ENCODE measurements at places on chromosomes 5 and 9. TPM values are rescaled to one million over a fixed set of nuclear protein-coding genes. Genes with fewer than 3 reads are reported as not detected.

Gene SYK
- 9.1 TPM for total RNA-seq

Gene FGF10
- 10.4 TPM for total RNA-seq

DNA sequence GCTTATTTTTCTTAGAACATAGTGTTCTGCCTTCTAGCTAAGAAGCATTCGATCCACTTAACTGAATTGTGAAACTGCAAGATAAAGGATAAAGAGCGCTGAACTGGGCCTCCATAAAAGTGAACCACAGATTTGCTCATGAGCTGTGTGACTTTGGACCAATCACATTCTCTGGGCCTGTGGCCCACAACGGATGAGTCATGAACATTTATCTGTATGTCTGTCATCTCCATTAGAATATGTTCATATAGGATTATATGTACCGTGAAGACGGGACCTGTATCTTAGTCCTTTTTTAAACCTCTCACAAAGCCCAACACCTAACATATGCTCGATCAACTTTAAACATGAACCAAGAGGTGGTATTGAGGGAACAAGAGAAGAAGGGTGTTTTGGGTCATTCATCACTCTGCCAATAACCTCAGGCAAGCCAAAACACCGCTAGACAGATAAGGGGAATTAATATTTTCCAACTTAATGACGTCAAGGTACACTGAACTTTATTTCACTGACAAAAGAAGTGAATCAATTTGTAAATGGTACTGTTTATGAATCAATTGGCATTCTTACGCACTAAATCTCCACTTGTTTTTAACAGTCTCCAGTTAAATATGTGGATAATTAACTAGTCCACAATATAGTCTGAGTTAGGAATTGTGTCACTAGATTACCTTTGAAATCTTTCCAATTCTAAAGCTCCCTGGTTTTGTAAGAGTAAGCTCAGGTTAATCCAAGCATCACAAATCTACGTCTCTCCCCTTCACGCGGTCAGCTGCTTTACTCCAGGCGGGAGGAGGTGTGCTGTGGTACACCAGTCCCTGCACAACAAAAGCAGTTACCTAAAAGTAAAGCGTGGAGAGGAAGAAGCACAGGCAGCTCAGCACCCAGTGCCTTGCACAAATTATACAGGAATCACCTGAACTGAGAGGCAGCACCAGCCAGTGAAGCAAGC, 1.6 kb downstream of the TMEM245 start:
- peaks cover 64% of the 10 kb centered on the region for H3K4me1 ChIP-seq
- H3K27me3 ChIP-seq, result no peaks in the 10 kb centered on the region
- DNase-seq, result no peak

DNA sequence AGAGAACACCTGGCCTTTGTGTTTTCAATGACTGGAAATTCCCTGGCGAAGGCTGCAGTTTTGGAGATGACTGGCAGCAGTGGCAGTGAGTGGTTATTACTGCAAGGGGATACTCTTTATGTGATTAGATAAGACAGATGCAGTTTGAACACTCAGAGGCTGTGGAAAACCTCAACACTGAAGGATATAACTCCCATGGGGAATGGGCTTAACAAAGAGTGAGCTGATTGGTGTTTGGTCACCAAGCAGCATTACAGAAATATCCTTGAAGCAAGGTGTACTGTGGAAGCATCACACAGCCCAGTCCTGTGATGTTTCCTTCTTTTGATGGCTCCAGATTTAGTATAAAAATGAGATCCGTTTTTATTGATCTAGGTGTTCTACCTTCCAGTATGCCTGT, 490.7 kb upstream of the PTPRD start:
- H3K4me1 ChIP-seq, result no peaks in the 10 kb centered on the region
- no peaks in the 10 kb centered on the region for H3K36me3 ChIP-seq
- H3K4me3 ChIP-seq, result no peak overlapping the region

GRCh38 chr5:78361631-78361993, 1.2 kb downstream of the SCAMP1 start:
- H3K36me3 ChIP-seq, result no peaks in the 10 kb centered on the region
- H3K4me3 ChIP-seq, result peak overlapping the region; percentile 90
- peaks cover 27% of the 10 kb centered on the region for H3K4me1 ChIP-seq
- no peak for DNase-seq
- peak overlapping the region; percentile 91 for H3K27ac ChIP-seq

GRCh38 chr5:23419115-23419514, 88.3 kb upstream of the PRDM9 start:
- H3K36me3 ChIP-seq, result no peaks in the 10 kb centered on the region
- H3K4me3 ChIP-seq, result no peak overlapping the region
- H3K4me1 ChIP-seq, result no peaks in the 10 kb centered on the region
- no peaks in the 10 kb centered on the region for H3K27me3 ChIP-seq

DNA sequence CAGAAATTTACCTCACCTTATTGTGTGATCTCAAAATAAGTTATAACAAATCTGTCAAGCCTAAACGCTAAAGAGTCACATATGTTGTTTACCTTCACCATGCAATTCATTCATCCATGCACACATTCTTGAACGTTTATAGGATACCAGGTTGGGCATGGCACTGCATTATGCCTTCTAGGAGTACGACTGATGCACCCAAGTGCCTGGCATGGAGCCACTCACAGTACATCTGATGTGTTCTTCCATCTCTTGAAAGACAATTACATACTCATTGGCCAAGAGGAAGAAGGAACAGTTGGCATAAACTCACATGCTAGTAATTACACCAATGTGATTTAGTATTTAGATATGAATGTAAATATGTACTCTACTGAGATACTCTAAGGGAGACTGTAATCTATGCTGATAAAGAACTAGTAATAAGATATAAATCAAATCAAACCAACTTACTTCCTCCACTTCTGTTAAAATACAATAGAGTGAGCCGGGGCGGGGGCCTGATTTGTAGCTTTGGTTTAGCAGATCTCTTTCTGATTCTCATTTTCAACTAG, 90.7 kb downstream of the LPAR1 start:
- peaks cover 8% of the 10 kb centered on the region for H3K4me1 ChIP-seq
- no peaks in the 10 kb centered on the region for H3K27me3 ChIP-seq
- DNase-seq, result no peak
- no peak overlapping the region for H3K27ac ChIP-seq
- no peaks in the 10 kb centered on the region for H3K36me3 ChIP-seq
- H3K4me3 ChIP-seq, result no peak overlapping the region

DNA sequence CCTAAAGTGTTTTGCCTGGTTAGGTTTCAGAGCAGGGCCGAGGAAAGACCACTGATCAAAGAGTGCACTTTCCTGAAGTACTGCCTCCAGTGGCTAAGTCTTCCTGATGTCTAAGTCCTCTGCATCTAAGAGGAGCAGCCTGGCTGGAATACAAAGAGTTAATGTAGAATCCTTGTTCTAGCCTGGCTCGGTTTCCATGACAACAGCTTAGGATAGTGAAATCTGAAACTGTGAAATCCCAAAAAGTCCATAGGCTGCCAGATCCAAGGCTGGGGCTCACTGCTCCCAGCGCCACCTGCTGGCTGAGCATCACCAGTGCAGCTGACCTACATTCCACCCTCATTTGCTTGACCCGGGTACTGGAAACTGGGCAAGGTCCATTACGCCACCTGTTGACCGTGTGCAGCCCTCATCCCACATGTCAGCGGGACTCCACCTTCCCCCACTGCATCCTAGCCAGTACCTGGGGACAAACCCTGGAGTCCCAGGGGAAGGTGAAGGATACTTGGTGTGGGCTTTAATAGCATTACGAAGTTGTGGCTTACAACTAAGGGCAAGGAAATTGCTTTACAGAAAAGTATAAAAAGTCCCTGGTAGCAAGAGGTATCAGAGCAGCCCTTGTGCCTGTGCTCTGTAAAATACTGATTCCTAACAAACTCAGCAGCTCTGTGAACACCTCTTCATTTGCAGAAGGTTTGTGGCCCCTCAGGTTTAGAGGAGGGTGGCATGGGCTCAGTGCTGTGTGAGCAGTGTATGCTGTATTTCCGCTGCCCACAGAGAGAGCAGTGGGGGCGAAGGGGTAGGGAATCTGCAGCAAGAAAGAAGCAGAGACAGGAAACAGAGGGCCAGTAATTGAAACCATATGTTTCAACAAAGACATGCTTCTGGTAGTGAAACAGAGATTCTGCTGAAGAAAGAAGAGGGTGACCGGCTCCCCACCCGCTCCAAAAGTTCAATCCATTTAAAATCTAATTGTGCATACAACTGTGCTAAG, 36.0 kb downstream of the PCDHGC5 start:
- no peaks in the 10 kb centered on the region for H3K27me3 ChIP-seq
- H3K4me3 ChIP-seq, result no peak overlapping the region
- peak; percentile 97 for DNase-seq
- H3K36me3 ChIP-seq, result peaks cover 31% of the 10 kb centered on the region
- H3K4me1 ChIP-seq, result peaks cover 84% of the 10 kb centered on the region
- H3K27ac ChIP-seq, result peak overlapping the region; percentile 82

- H3K4me3 ChIP-seq, result peak overlapping the region; percentile 33
- peaks cover 84% of the 10 kb centered on the region for H3K4me1 ChIP-seq
- H3K27ac ChIP-seq, result peak overlapping the region; percentile 88
- H3K36me3 ChIP-seq, result peaks cover 23% of the 10 kb centered on the region
- DNase-seq, result no peak
Observed at GRCh38 chr9:129885018-129885669, 49.9 kb downstream of the USP20 start.

- no peaks in the 10 kb centered on the region for H3K27me3 ChIP-seq
- no peak overlapping the region for H3K27ac ChIP-seq
- H3K36me3 ChIP-seq, result peaks cover 30% of the 10 kb centered on the region
Observed at GRCh38 chr9:6488395-6488794, 75.4 kb downstream of the UHRF2 start.

DNA sequence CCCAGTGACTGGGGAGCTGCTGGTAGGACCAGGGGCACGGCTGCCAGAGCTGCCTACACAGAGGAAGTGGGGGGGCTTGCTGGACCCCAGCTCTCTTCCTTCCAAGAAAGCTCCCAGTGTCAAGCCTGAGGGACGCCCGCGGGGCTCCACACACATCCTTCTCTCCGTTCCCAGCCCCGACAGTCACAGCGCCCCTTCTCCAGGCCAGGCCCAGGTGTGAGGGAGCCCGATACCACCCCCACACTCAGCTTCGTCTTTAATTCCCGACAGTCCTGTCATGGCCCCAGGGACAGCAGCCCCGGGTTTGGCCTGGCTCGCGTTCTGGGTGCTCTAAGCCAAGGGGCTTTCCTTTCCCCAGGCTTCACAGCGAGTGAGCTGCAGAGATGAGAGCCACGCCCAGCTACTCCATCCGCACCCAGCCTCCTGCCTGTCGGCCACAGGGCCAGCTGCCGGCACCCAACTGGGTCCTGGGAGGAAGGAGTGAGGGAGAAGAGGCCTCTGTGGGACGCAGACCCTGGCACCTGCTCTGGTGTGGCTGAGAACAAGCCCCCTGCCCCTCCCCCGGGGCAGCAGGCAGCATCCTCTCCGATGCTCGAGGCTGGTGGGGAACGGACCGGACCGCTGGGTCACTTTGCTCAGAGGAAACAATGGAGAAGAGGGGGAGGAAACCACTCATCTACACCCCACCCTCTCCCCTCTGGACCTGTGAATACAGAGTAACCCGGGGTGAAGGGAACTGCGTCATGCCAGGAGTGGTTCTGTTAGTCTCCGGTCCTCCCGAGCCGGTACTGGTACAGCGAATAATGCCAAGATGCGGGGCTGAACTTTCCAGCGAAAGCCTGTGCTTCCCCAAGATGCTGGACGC, 53.9 kb upstream of the PHYKPL start:
- no peak overlapping the region for H3K27ac ChIP-seq
- peaks cover 7% of the 10 kb centered on the region for H3K4me1 ChIP-seq
- no peak for DNase-seq
- no peaks in the 10 kb centered on the region for H3K36me3 ChIP-seq

DNA sequence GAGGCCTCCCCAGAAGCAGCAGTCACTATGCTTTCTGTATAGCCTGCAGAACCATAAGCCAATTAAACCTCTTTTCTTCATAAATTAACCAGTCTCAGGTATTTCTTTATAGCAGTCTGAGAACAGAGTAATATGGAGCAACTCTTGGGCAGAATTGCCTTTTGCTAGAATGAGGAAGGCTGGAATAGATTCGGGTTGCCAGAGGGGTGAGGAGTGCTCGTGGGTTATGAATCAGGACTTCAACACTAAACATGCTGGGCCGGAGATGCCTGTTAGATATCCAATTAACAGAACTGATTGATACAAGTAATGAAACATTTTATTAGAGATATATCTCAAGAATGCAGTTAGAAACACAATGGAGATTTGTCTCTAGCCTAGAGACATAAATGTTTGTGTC, 140.9 kb upstream of the MAP3K1 start:
- no peaks in the 10 kb centered on the region for H3K36me3 ChIP-seq
- H3K4me3 ChIP-seq, result no peak overlapping the region
- no peak overlapping the region for H3K27ac ChIP-seq
- DNase-seq, result no peak
